Natural killer cell treated with Interleukin-12 subunit alpha and Interleukin-12 subunit beta and Interleukin-15 and Interleukin-18, amount 100 ng/mL, for 72 hours (primary cell): ENCODE measurements at places on chromosomes 2 and 18.

DNA sequence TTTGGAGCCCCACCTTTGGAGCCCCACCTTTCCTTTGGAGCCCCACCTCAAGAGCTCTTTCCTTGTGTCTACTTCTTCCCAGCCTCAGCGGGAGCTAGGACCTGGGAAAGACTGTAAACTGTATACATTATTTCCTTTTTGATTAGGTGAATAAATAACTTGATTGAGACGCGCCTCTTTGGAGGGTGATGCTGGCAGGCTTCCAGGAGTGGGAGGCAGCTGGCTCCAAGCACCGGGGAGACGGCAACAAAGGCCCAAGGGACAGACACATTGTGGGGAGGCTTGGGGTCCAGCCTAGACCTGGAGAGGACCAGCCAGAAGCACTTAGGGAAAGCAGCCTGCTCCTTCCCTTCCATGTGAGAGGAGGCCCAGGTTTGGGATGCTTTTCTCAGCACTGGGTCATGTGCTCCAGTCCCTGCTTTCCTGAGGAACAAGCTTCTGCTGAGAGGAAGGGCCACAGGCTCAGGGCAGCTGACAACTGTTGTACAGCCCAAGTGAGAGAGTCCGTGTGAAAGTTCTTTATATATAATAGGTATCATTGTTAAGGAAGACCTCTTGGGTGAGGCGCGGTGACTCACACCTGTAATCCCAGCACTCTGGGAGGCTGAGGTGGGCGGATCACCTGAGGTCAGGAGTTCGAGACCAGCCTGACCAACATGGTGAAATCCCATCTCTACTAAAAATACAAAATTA, 297.2 kb upstream of the SLC14A2 start:
- DNase-seq, result no peak

DNA sequence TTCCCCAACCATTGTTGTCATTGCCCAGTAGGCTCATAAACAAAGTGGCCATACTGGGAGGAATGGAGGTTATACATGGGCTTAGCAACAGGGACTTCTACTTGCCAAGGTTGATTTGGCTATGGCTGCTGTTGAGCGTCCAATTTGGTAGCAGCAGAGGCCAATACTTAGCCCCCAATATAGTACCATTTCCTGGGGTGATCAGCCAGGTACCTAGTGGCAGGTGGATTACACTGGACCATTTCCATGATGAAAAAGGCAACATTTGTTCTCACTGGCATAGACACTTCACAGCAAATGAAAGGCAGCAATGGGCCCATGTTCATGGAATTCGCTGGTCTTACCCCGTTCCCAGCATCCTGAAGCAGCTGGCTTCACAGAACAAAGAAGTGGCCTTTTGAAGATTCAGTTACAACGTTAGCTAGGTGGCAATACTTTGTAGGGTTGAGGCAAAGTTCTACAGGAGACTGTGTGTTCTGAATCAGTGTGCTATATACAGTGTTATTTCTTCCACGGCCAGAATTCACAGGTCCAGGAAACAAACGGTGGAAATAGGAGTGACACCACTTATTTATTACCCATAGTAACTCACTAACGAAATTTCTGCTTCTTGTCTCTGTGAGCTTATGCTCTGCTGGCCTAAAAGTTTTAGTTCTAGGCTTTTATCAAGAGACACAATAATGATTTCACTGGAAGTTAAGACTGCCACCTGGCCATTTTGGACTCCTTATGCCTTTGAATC, 37.5 kb downstream of the FBXO11 start:
- DNase-seq, result no peak

GRCh38 chr18:48545757-48546321, 7.0 kb downstream of the CTIF start:
- no peak for DNase-seq

DNA sequence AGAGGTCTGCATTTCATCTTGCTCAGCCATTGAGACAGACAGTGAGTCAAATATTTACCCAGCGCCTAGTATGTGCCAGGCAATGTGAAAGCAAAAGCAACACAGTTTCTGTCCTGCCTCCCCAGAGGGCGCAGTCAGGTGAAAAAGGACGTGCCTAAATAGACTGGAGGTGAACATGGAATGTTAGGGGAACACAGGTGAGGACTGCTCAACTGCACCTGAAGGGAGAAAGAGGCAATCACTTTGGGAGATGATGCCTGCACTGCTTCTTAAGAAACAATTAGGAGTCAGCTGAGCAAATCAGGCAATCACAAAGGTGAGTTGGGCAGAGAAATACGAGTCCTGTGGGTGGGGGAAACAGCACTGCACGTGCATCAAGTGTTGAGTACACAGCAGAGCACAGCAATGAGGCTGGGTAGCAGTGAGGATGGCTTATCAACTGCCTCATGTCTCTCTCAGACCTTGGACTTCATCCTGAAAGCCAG, 218.3 kb upstream of the SMAD7 start:
- DNase-seq, result peak; percentile 64

- no peak for DNase-seq
Observed at GRCh38 chr2:222284466-222284865, 14.3 kb downstream of the PAX3 start.

GRCh38 chr2:222307143-222307756, 8.5 kb upstream of the PAX3 start:
- DNase-seq, result no peak

GRCh38 chr2:172342078-172342477, 85.3 kb upstream of the ITGA6 start:
- DNase-seq, result no peak

GRCh38 chr2:15956751-15957736, 16.7 kb downstream of the MYCN start:
- DNase-seq, result no peak

DNA sequence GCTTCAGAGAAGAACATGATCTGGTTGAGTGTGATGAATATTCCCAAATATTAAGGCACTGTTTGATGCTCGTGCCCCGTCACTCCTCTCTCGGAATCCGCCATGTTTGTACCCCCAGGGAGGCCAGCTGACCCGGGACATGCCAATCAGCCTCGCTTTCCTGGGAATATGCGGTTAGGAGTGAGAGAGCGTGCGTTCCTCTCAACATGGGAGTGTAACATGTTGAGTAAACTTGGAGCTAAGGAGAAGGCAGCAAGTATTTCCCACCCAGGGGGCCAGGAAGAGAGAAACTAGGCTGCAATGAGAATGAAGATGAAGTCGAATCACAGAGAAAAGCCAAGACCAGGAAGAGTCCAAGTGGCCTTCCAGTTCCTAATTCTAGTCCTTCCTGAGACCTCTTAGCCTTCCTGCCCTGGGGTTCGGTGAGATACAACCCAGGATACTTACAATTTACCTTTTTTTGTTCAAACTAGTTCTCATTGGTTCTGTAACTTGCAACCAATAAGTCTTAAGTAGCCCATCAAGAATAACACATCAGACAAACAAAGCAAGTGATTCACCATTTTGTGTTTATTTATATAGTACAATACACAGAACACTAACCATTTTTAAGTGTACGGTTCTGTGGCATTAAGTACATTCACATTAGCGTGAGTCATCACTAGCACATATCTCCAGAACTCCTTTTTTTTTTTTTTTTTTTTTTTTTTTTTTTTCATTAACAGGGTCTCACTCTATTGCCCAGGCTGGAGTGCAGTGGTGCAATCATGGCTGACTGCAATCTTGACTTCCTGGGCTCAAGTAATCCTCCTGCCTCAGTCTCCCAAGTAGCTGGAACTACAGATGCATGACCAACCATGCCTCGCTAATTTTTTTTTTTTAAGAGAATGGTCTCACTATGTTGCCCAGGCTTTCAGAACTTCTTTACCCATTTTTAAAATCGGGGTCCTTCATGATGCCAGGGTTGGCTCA, 36.4 kb upstream of the SLC1A4 start:
- no peak for DNase-seq

DNA sequence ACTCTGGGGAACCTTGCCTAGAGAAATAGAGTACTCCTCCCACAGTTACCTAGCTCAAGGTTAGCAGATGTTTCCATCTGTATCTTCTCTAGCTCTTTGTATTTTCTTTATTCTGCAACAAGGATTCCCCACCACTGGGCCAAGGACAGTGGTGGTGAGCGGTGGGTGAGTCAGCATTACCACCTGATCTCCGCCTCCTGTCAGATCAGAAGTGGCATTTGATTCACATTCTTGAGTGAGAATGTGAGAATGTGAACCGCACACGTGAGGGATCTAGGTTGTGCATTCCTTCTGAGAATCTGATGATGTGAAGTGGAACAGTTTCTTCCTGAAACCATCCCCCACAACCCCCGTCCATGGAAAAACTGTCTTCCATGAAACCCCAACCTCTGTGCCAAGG, 9.0 kb downstream of the EPB41L3 start:
- DNase-seq, result no peak

DNA sequence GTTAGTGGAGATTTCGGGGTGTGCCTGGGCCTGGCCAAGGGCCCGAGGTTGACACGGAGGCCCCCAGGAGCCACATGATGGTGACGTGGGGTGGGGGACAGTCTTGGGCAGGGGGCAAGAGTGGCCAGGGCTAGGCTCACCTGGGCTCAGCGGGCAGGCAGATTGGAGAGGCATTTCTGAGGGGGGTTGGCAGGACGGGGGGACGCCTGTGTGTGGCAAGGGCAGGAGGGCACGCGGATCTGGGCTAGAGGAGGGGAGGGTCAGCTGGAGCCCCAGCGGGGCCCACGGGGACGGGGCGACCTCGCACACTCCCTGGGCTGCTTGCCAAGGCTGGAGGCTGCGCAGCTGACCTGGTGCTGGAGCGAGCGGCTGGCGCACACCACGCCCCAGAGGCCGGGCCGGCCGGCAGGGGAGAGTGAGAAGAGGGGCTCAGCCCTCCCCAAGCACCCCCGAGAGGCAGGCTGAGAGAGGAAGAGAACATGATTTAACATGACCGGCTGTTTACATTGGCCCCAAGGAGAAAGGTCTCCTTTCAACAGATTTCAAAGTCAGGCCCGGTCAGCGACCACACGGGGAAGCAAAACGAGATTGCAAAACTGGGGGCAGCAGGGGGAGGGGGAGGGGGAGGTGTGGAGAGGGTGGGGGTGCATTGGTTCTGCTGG, 38.0 kb upstream of the SNED1 start:
- peak; percentile 28 for DNase-seq

DNA sequence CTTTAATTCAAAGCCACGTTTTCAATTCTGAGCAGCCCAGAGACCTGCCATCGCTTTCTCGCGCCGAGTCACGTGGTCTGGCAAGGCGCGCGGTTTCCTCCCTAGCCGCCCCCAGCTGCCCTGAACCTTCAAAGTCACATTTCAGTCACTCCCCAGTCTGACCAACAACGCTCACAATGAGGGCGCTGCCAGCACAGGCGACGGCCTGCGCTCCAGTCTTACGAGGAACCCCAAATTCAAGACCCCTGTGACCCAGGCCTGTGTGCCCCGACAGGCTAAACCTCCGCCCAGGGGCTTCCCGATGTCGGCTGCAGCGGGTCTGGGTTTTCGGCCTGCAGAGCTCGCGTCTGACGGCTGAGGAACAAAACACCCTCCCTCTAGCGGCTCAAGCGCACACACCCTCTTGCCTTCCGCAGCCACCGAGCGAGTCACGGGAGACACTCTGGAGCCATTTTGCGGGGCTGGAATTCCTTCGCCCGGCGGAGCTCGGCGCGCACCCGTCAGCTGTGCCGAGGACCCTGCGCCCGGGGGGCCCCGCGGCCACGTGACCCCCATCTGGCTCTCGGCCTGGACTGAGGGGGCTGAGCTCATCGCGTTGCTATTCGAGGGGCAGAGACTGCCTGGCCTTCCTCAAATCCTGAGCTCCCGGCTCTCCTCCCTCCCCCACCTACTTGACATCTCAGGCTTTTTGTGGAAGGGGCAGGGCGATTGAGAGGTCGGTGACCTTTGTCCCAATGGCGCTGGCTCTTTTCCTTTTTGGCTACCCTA, 69.9 kb upstream of the ITGB6 start:
- peak; percentile 75 for DNase-seq

DNA sequence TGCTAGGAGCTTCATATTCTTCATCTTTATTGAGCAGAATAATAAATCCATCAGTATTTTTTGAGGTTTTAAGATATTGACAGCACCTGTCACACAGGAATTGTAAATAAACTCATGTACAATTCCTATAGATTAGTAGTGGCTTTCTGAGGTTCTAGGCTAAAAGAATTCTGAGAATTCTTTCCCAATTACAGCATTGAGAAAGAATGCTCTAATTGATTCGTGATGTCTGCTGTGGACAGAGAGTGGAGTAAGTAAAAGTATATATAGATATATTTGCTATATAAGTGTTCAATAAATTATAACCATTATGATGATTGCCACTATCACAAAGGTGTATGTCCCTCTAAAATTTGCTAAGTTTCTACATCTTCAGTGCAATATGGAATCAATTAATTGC, 186.5 kb upstream of the NRP2 start:
- DNase-seq, result no peak

DNA sequence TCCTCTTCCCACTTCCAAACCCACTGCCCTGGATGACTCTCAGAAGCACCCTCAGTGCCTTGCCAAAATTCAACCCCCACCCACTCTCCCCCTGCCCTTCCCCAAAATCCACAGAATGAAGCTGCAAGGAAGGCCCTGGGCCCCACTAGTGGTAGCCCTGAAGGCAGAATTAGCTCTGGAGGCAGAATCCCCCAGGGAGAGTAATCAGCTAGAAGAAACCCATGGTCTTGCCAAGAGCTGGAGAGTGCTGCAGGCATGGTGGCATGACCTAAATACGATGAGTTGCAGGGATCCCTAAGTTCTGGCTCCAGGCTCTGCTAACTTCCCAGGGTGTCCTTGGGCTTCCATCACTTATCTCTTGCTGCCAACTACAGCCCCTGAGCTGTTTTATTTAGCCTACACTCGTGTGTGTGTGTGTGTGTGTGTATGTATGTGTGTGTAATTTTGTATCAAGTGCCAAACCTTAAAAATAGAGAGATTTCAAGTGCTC, 7.9 kb downstream of the GAD1 start:
- no peak for DNase-seq

DNA sequence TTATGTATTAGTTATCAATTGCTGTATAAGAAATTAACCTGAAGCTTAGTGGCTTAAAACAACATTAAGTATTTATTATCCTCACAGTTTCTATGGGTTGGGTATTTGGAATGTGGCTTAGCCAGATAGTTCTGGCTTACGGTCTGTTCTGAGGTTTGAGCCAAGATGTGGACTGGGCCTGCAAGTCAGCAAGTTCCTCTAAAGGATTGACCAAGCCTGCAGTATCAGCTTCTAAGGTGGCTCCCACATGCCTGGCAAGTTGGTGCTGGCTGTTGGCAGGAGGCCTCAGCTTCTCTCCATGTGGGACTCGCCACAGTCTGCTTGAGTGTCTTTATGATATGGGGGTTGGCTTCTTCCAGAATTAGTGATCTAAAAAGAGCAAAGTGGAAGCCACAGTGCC, 45.0 kb upstream of the TCF4 start:
- no peak for DNase-seq

DNA sequence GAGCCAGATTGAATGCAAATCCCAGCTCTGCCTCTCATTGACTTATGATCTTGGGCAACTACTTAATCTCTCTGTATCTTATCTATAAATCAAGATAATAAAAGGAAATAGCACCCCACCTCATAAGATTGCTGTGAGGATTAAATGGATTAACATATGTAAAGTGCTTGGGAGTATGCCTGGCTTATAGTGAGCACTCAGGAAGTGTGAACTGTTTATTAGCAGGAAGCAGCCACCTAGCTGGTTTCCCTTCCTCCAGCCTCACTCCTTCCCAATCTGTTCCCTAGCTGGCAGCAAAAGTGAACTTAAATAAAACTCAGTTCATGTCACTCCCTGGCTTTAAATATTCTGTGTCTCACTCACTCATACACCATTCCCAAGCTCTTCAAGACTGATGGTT, 526.6 kb upstream of the PKDCC start:
- DNase-seq, result no peak

- DNase-seq, result no peak
Observed at GRCh38 chr2:18871430-18871829, 282.1 kb upstream of the NT5C1B start.

GRCh38 chr2:134408791-134409190, 154.9 kb downstream of the MGAT5 start:
- no peak for DNase-seq
